Hematopoietic multipotent progenitor cell (in vitro differentiated cells): ENCODE measurements at places on chromosomes 16 and 17.

DNA sequence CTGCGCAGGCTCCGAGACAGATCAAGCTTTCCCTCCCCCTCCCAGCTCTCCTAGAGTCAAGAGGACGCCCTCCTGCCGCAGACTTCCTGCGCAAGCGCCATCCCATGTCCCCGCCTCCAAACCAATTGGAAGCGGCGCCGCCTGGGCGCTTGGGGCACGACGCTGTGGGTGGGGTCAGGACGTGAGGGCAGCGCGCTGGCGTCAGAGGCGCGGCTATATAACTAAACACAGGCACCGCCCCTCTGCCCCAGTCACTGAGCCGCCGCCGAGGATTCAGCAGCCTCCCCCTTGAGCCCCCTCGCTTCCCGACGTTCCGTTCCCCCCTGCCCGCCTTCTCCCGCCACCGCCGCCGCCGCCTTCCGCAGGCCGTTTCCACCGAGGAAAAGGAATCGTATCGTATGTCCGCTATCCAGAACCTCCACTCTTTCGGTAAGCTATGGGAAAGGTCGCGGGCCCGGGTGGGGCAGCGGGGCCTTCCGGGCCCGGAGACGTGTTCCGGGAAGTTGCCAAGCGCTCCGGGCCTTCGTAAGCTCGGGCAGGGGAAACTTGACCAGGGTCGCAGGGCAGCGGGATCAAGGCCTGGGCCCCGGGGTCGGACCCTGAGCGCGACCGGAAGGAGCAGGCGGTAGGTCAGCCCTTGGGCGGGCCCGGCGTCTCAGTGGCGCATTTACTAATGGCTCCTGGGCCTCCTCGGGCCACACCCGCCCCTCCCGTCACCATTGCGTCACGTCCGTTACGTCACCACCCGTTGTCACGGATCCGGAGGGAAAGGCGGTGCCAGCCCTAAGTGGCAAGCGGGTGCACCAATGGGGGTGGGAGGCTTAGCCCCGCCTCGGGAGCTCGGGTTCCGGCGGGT, at the start of gene EIF1:
Gene EIF1 (plus strand): TSS at position 245 of the 856 bp plus-strand sequence. CDS start 154 bp downstream, at position 399.
- DNase-seq: peak; percentile 100

DNA sequence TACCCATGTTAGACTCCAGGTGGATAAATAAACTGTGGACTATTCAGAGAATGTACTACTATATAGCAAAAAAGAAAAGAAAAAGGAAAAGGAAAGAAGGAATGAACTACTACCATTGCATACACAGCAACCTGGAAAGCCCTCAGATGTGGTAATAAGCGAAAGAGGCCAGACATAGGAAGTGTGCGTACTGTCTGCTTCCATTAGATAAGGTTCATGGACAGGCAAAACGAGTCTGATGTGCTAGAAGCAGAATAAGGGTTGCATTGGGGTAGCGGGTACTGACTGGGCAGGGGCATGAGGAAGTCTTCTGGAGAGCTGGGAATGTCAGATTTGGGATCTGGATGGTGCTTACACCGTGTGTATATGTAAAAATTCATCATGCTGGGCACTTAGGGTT, 21.8 kb downstream of the CLEC16A start:
- peak; percentile 91 for DNase-seq

- no peak for DNase-seq
Measured at GRCh38 chr16:14955546-14956231, 18.4 kb downstream of the NPIPA1 start.

DNA sequence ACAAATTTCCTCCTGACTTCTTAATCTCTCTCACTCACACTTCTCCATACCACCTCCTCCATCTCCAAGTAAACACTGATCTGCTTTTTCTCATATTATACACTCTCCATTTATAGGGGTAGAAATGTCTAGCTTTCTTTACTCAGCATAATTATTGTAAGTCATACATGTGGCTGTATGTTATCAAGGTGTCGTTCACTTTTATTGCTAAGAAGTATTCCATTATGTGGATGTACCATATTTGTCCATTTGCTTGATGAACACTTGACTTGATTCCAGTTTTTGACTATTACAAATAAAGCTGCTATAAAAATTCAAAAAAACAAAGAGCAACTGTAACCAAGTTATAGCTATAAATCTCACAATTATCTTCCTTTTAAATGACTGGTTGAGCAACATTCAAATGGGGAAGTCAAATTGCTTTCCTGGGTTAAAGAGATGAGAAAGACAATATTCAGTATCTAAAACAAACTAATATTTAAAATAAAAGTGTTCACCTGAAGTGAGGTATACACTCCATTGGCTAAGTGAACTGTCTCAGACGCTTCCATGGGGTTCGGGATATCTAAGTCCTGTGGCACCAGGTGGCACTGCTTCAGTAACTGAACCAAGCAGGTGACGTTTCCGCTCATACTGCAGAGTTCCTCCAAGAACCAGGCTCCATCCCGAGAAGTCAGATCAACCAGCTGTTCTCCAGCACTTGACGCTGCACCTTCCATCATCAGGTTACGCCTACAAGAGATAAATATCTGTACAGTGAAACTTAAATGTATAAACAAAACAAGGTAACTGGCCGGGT, 32.6 kb upstream of the ARL6IP1 start:
- DNase-seq: no peak

DNA sequence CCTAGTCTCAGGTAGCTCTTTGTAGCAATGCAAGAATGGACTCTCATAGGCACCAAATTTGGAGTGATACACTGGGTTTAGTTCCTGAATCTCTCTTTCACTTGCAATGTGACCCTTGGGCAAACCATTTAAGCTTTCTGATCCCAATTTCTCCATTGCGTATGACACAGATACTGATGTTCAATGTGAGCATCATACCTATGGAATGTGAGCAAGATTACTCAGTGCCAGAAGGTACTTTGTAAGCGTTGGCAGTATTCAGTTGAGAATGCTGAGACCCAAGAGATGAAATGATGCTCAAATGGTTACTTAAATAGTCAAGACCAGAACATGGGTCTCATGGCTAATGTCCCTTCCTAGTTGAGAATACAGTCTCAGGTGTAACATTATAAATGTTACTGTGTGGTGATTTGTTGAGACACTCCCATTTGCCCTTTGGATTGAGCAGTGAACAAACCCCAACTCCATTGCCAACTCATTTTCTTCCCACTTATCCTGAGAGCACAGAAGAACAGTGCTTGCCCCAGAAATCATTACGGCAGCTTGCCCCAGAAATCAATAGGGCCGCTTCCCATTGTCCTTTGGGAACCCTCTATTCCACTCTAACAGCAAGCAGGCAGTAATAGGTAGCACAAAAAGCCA, 134.1 kb downstream of the SOX9 start:
- DNase-seq: no peak

DNA sequence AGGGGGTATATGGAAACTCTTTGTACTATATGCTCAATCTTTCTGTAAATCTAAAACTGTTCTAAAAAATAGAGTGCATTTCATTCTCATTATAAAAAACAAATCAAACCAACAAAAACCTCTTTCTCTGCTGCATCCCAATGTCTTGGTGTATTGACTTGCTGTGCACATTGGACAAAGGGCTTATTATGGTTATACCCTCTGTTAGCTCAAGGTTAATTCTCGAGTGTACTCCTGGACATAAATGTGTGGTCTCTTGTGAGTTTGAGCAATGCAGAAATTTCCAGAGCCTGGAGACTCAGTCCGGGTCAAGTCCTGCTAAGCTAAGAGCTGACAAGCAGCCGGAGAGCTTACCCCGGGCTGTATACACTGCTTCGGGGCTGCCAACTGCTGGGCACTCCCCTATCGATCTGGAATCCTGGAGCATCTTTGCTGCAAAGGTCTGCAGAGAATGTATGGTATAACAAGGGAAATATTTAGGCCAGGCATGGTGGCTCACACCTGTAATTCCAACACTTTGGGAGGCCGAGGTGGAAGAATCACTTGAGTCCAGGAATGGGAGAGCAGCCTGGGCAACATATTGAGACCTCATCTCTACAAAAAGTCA, 66.2 kb upstream of the BRD7 start:
- no peak for DNase-seq

DNA sequence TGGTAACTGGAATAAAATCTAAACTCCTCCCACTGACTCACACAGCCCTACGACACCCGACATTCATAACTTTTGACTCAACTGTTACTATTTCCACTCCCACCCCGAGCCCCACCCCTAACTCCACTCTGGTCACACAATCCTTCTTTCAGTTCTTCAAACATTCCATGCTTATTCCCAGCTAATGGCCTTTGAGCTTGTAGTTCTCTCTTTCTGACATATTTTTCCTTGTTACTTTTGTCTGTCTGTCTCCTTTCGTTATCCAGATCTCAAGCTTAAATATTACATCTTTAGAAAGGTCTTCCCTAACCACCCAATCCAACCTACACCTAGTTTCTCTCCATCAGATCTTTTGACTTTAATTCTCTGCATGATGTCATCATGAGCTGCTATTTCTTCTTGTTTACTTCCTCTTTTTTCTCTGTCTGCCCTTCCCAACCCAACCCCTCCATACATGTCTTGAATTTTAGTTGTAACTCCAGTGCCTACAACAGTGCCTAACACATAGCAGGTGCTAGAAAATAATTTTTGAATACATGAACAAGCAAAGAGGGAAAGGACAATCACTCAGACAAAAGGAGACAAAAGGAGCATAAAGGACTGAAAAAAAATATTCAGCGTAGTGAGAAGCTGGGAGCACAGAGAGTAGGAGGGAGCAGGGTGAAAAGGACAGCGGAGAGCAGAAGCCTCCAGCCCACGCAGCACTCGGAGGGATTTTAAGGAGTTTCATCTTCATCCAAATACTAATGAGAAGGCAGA, 65.2 kb upstream of the SMIM36 start:
- no peak for DNase-seq

DNA sequence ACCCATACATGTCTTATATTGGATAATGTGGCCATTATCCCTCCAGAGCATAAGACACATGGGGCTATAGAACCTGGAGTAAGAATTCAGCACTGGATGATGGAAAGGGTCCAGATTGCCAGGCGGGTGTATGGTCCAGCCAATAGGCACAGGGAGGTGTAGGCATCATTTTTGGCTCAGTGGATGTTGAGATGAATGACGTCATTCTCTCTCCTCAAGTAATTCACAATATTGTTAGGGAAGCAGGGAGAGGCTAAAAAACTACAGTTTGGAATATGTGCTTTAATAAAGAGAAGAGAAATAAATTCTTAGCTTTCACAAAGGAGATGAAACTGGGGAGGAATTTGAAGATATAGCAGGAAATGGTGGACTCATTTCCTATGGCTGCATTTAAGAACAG, 461.1 kb upstream of the GOT2 start:
- no peak for DNase-seq

- no peak for DNase-seq
Measured at GRCh38 chr17:64994781-64995538, 61.6 kb downstream of the GNA13 start.

GRCh38 chr16:57345666-57346204, 12.8 kb upstream of the CCL22 start:
- no peak for DNase-seq

DNA sequence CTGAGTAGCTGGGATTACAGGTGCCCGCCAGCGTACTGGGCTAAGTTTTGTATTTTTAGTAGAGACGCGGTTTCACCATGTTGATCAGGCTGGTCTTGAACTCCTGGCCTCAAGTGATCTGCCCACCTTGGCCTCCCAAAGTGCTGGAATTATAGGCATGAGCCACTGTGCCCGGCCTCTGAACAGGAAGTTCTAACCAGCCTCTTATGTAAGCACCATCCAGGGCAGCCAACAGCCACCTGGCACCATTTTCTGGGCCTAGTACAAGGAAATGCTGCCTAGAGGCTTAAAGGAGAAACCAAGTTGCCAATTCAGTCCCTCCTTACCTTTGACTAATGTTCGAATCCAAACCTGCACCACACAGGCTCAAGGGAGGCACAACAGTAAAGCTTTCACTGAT, 8.5 kb upstream of the SLC39A11 start:
- DNase-seq: no peak

DNA sequence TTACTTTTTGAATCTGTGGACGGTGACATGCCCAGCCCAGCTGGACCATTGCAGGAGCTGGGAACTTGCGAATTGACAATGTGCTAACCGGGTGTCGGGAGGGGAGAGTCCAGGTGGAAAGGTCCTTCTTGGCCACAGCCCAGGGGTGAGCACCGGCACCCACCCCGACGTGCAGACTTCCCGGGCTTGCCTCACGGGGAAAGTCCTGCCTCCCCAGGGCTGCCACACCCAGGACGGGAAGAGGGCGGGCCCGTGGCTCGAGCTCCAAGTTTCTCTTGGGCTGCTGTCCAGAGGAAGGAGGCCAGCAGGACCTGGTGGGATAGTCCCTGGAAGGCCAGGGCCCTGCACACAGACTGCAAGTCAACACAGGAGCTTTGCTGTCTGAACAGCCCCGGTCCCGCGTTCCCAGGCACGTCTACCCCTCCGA, 17.7 kb downstream of the CARD14 start:
- DNase-seq: no peak

- DNase-seq: no peak
Measured at GRCh38 chr17:40560592-40561293, 4.5 kb downstream of the CCR7 start.

DNA sequence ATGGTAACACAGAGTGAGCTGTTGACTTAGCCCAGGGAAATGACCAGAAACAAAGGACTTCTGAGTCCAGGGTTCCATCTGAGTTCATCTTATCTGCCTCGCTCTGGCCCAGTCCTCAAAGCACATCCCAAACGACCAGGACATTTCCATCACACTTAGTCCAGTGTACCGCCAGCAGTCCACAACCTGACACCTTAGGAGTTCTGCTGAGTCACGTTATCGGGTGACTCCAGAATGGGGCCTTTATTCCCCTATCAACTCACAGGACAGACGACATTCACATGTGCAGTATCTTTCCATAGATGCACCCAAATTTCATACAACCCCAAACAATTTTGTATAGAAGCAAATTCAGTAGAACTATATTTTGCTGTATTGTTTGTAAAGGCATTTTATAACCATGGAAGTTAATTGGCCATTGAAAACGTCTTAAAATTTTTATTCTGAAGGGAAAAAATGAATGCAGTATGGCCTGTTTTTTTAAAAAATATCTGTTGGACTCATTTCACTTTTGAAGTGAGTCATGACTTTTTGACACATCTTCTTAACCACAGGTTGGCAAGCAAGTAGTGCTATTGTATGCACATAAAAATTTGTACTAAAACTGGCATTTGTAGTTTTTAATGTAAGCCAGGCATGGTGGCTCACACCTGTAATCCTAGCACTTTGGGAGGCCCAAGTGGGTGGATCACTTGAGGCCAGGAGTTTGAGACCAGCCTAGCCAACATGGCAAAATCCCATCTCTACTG, 46.3 kb downstream of the ZNF18 start:
- no peak for DNase-seq
